Activated CD4-positive, alpha-beta T cell treated with anti-CD3 and anti-CD28 coated beads, Interleukin-2, amount 50 U/mL, for 16 hours (primary cell): ENCODE measurements at places on chromosomes 7 and 10.
A peak's percentile ranks its signal among the peaks of the same experiment; 100 is the strongest.

DNA sequence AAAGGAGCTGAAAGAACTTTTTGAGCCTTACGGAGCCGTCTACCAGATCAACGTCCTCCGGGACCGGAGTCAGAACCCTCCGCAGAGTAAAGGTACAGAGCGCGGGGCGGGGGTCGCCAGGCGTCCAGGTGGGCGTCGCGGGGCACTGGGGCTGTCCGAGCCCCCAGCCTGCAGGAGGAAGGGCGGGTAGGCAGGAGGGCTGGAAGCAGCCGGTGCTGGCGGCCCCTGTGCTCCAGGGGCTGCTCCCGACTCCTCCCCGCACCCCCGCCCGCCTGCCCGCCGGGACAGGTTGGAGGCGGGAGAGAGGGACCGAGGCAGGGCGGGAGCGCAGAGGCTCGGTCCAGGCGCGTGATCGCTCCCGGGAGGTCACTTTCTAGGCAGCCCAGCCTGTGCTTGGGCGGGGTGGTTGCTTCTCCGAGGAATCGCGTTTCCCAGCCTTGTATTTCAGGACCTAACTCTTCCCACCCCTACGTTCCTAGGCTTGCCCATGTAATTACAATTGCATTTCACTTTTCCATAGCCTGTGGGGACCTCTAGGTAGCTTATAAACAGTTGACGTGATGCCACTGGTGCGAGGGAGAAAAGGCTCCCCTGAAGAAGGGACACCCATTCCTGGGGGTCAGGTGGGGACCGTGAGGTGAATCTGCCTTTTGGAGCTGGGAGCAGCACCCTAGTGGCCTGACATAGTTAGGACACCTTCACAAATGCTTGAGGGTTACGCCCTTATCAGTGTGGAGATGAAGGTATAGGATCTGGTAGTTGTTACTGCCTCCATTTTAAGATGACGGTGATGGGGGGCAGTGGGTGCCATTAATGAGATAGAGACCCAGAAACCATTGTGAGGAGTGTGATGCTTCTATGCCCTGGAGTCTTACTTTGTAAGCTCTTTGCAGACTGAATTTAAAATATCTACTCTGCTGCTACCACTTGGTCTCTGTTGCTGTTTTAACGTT, 148.2 kb downstream of the CELF2 start:
- peak; percentile 92 for DNase-seq

DNA sequence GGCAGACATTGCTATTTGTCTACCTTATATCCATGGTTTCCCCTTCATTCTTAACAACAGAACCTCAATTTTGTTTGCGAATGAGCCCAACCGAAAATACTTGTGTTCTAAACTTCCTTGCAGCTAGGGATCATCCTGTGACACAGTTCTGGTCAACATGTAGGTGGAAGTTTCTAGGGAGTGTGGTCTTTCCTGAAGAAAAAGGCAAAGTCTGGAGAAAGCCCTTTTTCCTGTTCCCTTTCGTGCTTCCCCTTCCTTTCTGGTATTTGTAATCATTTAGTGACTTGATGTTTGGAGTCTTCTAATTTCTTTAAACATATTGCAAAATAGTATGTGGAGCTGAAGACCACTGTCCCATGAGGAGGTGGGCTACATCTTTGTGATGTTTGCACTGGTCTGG, 2.9 kb upstream of the IFRD1 start:
- DNase-seq, result no peak

DNA sequence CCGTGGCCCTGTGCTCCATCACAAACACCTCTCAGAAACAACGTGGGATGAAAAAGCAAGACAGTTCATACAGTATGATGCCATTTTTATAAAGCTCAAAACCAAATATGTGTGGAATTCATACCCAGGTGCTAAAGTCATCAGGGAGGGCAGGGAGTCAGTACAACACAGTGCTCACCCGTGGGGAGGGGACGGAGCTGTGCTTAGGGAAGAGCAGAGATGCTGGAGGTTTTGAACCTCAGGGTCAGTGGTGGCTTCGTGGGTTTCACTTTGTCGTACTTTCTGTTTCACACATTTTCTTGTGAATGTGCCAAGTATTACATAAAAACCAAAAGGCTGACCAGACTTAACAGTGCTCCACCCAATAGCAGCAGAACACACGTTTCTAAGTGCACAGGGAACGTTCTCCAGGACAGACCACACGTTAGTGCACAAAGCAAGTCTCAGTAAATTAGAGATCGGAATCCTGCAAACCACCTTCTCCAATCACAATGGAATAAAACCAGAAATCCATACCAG, 21.2 kb downstream of the ZMIZ2 start:
- DNase-seq, result peak; percentile 35

DNA sequence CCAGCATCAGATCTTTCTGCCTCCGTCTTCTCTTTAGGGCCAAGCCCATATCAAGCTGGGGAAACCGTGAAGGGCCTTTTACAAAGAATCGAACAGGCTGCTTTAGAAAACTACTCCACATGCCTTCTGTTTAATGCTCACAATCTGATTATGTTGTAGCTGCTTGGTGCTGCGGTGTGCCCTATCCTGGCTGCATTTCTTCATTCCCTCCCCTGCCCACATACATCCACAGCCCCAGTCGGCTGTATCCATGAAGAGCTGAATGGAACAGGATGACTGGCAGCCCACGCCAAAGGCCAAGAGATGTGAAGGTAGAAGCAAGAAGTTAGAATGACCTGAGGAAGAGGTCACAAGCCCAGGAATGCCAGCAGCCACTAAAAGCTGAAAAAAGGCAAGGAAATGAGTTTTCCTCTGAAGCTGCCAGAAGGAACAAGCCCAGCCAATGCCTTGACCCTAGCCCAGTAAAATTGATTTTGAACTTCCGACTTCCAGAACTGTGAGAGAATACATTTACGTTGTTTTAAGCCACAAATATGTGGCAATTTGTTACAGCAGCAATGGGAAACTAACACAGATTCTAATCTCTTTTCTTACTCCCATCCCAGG, 22.2 kb downstream of the TAS2R41 start:
- DNase-seq, result no peak

DNA sequence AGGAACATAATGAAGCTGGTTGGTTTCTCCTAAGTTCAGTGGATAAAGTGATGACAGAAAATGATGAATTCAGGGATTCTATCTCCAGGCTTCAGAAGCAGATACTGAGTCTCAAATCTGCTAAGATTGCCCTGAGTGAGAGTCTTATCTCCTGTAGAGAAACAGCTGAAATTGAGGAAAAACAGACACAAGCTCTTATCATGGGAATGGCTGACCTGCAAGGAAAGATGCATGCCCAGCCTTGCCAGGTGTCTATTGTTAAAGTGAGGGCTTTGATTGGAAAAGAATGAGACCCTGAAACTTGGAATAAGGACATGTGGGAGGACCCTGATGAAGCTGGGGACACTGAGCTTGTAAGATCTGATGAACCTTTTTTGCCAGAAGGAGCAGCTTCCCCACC, 100.3 kb downstream of the DNAJB9 start:
- no peak for DNase-seq

DNA sequence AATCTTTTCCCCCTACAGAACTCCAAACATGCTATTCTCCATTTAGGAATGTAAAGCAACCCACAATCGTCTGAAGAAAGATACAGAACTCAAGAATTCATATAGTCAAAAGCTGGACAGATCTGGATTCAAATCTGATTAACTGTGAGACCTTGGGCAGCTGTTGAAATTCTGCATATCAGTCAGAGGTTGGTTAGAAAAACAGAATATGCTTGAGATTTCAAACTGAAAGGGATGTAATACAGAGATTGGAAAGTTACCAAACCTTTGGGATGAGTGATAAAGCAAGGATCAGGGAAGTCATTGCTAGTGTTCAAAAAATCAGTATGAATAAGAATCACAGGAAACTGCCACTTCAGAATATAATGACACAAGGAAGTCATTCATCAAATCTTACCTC, 406.6 kb downstream of the HTR7 start:
- no peak for DNase-seq

DNA sequence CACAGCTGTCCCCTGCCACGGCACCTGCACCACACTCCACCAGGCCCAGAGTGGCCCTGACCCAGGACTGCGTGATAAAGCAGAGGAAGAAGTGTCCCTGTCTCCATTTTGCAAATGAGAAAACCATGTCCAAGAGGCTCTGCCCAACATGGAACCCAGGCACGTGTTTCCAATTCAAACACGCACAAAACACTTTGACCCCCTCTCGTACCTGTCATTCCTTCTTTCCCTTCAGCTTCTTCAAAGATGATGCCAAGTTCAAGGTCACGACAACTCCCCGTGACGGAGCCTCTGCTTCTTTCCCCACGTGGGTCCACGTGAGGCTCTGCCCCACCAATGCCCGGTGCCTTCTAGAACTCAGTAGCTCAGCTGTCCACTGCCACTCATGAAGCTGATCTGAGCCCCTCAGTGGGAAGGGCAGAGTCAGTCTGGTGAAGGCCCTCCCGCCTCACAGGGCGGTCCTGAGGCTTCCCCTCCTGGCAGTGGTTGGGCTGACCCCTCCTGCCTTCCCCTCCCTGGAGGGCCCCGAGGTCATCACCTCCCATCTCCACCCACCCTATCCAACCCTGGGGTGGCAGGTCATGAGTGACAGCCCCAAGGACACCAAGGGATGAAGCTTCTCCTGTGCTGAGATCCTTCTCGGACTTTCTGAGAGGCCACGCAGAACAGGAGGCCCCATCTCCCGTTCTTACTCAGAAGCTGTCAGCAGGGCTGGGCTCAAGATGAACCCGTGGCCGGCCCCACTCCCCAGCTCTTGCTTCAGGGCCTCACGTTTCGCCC, 19.0 kb downstream of the CALML5 start:
- DNase-seq, result no peak

GRCh38 chr10:42939685-42940366, 137.0 kb upstream of the RET start:
- DNase-seq, result no peak

GRCh38 chr10:87927091-87927490, 63.7 kb downstream of the PTEN start:
- no peak for DNase-seq

GRCh38 chr7:156102267-156102666, 290.0 kb upstream of the SHH start:
- DNase-seq, result no peak

DNA sequence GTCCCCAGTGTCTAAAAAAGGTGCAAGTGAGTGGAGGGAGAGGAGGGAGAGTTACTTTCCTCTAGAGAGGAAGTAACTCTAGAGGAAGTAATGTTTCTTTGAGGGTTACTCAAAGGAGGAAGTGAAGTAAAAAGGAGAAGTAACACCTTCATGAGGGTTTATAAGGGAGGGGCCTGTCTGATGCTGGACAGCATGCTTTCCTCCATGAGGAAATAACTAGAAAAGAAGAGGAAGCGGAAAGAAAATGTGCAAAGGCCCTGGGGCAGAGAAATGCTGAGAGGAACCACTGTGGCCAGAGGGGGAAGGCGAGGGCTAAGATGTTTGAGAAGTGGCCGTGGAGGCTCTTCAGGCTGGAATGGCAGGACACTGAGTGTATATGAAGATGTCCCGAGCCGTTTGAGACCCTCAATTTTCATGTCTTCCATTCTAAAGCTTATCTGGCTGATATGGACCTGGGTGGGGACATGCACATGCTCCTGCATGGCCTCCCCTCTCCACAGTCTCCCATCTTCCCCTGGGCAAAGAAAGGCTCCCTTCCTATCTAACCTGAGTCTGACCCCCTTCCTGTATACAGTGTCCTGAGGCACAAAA, 3.4 kb upstream of the SLC18A2 start:
- no peak for DNase-seq

DNA sequence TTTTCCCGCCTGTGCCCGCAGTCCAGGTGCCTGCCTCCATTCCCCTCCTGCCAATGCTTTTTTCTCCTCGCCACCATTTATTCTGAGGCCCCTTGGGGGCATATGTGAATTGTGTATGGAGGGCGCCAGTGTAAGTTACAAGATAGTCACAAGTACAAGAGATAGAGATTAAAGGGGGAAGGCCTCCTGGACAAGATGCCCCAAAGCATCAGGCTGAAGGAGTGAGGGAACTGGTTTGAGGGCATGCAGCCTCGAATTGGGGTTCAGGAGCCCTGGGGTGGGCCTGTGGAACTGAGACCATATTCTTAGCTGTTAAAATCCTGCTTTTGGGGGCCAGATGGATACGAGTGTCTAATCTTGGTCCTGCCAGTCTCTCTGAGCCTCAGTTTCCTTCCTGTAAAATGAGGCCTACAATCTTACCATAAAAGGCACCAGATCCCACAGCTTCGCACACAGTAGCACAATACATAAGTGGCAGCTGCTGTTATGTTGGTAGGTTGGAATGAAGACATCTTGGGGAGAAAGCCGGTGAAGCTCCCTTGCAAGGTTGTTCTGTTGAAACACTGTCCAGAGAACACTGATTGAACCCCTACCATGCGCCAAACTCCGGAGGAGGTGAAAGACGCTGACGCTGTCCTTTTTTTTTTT, 545 bp upstream of the COMTD1 start:
- no peak for DNase-seq

DNA sequence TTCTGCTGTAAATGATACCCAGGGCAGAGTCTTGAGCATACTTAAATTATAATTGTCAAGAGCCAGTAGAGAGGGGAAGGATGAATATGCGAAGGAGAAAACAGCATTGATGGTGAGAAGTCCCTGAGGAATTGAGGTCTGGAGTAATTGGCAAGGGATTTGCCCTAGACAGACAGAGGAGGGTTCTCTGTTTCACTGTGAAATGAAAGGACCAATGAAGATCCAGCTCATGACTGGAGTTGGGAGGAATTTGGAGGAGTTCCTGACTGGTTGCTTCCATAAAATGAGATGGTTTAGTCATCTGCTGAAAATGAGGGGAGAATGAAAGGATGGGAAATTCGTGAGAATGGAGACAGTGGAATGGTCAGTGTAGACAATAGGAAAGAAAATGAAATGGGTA, 6.8 kb downstream of the PRPF18 start:
- DNase-seq, result no peak

- DNase-seq, result no peak
Measured at GRCh38 chr7:17209101-17209500, 89.4 kb upstream of the AHR start.

GRCh38 chr10:98035599-98035998, 5.2 kb upstream of the CRTAC1 start:
- no peak for DNase-seq

GRCh38 chr10:31395695-31396094, 76.7 kb downstream of the ZEB1 start:
- DNase-seq, result no peak

GRCh38 chr10:114021154-114021553, 22.5 kb upstream of the ADRB1 start:
- DNase-seq, result no peak

DNA sequence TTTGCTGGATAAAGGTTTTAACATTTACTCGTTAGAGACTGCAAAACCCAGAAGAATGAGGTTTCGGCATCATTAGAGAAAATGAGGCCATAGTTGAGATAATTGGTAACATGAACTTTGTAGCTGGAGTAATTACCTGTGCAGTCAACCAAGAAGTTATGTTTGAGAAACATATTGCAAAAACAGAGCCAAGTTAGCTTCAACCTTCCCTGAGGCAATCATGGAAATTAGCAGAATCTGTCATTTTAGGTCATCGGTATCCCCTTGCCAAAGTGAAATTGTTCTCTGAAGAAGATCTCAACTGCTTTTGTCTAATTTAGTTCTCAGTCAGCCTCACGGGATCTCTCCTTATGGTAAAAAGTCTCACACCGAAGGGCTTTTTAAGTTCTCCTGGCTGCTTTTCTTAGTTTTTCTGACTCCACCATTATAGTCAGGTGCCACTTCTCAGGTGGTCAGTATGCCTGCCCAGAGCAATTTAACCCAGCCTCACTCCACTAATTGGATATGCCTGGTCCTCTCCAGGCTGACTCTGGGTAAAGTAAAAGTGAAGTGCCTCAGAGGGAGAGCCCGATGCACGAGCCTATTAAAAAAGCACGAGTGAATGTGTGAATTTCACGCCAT, 52.5 kb downstream of the NRCAM start:
- DNase-seq, result no peak

GRCh38 chr10:32461203-32461602, 15.3 kb downstream of the CCDC7 start:
- DNase-seq, result no peak
